ENCODE measurements at places on chromosomes 1 and 21. TPM values are rescaled to one million over a fixed set of nuclear protein-coding genes. Genes with fewer than 3 reads are reported as not detected.

- no peak for DNase-seq
Measured at GRCh38 chr1:13646521-13646920, 53.5 kb upstream of the PRDM2 start.

GRCh38 chr1:103461161-103462105 is 64.1 kb upstream of the RNPC3 start:
- no peak for DNase-seq

- no peak for DNase-seq
Measured at GRCh38 chr1:229323885-229324553, 18.8 kb downstream of the CCSAP start.

DNA sequence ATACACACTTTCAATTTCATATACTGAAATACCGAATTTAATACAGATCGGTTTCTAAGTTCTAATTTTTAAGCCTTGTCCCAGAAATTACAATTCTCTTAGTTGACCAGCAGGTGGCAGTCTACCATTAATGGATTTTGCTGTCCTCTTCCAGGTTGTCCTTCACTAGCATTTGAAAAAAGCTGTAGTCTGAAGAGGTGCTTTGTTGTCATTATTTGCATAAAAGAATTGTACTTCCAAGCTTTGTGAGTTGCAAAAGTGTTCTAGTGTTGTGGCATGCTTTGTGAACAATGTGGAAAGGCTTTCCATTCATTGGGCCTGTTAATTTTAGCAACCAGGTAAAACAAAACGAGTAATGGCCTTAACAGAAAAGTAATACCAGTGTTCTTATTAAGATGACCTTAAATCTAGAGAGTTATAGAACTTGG is 193.6 kb downstream of the RPS6KC1 start:
- no peak for DNase-seq

S100A14 gene
- total RNA-seq = 2.9 TPM

OR2AK2 gene
- 0.36 TPM for total RNA-seq

- DNase-seq = no peak
Measured at GRCh38 chr1:85612704-85613361, 32.3 kb downstream of the CCN1 start.

DNA sequence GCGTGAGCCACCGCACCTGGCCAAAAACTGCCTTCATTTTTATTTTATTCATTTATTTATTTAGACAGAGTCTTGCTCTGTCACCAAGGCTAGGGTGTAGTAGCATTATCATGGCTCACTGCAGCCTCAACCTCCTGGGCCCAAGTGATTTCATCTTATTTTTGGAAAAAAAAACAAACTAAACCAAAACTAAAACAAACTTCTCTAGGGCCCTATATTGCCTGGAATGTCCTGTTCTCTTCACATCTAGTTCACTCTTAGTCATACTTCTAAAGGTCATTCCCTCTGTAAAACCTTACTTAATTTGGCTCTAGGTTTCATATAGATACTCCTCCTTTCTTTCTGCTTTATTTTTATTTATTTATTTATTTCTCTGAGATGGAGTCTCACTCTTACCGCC is 15.6 kb downstream of the RPS27 start:
- DNase-seq = no peak

ESRRG gene
- 2.0 TPM for total RNA-seq

CD247 gene
- total RNA-seq = 0.34 TPM

OR2L3 gene
- not detected for total RNA-seq

- no peak for DNase-seq
Measured at GRCh38 chr1:107572674-107573211, 392.2 kb downstream of the VAV3 start.

SLAMF1 gene
- not detected for total RNA-seq
